ENCODE measurements at places on chromosomes 7 and 10.

GRCh38 chr7:24241206-24241605, 42.8 kb upstream of the NPY start:
- no peak for DNase-seq

DNA sequence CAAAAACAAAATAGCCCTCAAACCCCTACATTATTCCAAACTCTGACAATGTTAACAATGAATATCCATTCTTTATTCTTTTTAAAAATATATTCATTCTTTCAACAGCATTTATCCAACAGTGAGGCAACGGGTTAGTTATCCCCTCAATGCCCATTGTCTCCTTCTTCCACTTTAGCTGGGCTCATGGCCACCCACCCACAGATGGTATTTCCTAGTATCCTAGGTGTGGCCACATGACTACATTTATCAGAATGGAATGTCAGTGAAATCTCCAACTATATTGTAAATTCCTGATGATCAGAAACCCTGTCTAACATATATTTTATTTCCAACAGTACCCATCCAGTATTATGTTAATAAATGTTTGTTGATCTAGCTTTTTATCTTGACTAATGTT, 13.6 kb downstream of the HOXA1 start:
- no peak for DNase-seq

- DNase-seq: no peak
Observed at GRCh38 chr7:152914014-152914844, 154.7 kb downstream of the ACTR3B start.

- DNase-seq: no peak
Observed at GRCh38 chr7:2492038-2492437, 15.8 kb upstream of the GRIFIN start.

DNA sequence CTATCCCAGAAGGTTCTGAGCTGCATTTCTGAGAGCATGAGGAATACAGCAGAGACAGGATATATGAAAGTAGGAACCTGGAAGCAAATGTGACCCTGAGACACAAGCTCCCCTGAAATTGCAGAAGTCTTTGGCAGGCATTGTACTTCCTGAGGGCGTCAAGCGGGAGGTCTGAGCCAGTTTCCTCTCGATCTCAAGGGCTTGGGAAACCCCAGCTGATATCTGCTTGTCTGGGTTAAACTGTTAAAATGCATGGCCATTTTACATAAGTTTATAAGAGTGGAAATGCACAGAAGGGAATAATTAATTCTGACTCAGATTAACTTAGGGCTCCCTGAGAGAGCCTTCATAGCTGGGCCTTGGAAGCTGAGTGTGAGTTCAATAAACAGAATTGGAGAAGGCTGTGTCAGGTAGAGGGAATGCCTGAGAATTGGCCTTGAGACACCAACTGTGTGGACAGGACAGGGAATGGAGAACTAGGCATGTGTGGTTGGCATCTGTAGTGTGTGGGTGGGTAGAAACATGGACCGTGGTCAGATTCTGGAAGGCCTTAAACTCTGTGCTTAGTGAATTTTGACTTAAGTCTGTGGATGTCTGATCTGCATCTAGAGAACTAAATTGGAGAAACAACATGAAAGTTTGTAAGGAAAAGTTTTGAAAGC, 53.3 kb downstream of the WIPF3 start:
- DNase-seq: no peak

DNA sequence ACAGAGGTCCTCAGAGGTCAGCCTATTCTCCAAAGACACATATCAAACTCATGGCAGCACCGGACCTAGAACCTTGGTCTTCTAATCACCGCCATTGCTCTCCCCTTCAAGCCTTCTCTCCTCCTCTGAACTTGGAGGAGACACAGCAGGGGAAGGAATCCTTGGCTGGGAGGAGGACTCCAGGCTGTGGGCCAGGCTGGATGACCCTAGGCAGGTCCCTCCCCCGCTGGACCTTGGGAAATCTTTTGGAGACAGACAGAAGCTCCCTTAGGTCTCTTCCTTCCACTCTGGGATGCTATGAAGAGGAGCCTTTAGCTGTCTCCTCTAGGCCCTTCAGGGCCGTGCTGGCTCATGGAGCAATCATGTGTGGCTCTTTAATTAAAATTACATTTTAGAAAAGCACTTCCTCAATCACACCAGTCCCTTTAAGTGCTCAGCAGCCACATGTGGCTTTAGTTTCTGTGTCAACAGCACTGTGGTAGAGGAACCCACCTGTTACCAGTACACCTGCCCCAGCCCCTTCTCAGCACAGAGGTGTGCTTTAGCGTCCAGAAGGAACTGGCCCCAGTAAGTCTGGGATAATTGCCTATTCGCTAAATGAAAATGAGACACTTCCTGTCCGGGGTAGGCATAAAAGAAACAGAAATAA, 238.2 kb downstream of the CELF2 start:
- peak; percentile 33 for DNase-seq

DNA sequence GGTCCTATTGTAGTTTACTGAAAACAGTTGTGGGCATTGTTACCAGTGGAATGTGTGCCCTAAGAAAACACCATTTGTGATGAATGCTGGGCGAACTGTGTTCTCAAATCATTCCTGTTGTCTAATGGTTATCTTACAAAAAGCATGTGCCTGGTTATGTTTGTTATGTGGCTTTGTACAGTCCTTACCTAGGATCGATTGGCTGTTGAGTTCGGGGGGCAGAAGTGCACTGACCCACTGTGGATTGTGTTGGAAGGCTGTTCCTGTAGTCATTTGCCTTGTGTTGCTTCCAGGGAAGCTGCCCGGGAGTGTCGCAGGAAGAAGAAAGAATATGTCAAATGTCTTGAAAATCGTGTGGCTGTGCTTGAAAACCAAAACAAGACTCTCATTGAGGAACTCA, 84.3 kb downstream of the CREM start:
- no peak for DNase-seq

DNA sequence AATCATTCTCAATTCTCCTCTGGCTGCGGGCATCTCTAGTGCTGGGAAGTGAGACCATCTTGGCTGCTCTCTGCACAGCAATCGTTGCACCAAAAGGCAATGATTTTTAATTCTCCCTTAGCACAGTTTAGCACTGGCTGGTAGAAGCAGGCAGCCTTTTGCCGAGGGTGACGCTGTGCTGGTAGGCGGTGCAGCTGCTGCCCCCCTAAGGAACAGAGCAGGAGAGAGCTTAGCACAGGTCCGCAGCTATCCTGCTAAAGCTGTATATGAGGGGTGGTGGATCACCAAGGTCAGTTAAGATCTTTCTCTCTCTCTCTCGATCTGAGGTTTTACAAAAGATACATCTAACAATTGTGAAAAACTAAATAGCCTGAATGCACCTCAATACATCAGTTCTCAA, 390.1 kb downstream of the GATA3 start:
- no peak for DNase-seq

DNA sequence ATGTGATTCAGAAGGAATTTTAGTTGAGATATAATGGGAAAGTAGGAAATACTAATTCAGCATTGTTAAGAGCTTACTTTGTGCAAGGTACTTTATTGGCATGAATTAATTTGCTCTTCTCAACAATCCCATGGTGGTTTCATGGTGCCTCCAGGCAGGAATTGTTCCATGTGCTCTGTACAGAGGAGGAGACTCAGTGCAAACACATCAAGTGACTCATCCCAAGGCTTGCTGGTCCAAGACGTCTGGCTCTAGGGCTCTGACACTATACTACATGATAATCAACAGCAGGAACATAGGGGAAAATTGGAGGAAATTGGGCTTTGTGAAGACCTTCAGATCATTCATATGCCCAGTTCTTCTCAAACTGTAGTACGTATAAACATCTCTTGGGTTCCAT, 66.5 kb upstream of the PRKG1 start:
- DNase-seq: no peak

- no peak for DNase-seq
Observed at GRCh38 chr7:95658676-95659075, 62.4 kb upstream of the PDK4 start.

DNA sequence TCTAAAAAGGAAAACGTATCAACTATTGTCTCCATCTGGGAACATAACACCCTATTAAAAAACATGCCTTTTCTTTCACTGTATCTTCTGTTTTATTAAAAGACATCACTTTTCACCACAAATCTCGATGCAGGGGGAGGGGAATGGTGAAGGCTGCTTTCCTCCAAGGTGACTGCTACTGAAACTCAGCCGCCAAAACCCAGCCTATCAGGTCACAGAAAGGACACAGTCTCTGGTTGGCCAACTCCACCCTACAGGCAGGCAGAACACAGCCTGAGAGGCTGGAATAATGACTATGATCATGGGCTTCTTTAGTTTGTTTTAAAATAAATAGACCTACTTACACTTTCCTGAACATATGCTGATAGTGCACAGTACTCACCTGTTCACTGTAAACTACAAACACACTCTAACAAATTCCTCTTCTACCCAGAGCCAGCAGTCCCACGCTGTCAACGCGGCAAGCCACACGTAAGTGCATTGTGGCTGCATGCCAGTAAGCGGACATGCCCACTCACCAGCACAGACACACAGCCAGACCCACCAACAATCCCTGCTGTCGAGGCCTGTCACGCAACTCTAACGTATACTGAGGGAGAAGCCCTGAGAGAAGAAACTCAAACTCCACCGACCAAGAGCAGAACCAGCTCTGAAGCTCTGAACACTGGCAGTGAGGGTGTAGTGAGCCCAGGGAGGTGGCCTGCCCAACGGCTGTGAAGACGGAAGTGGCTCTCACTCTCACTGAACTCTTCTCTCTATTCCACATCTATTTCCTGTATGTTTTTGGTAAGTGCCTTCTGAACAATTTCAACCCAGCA, 41.8 kb downstream of the NCAPG2 start:
- DNase-seq: no peak

DNA sequence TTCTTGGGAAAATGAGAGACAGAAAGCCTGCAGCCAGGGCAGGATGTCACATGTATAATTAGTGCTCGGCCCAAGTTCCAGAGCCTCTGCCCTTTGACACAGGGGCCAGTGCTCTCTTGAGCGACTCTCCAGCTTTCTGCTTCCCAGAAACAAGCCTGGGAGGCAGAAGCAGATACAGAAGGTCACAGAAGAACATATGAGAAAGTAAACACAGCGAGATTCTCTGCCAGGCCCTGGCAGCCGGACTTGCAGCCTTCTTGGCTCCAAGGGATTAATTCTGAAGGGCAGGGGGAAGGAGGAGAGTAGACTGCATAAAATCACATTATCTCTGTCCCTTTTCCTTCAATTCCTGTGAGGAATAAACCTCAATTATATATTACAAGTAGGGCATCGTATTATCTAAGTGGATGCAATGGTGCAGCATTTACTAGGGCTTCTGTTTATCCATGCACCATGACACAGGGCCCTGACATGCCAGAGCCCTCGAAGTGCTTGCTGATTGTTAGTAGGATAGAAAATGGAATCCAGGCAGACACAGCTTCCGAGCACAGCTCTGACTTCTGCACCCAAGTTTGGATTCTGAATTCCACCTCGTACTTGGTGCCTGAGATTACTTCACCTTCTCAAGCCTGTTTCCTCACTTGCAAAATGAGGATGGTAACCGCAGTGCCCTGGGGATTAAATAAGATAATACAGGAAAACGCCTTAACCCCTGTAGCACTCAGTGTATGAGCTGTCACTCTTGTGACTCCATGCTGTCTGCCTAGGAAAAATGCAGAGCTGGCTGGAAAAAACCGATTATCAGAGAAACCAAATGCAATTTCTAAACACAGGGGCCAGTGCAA, 536.5 kb downstream of the TNS3 start:
- no peak for DNase-seq

DNA sequence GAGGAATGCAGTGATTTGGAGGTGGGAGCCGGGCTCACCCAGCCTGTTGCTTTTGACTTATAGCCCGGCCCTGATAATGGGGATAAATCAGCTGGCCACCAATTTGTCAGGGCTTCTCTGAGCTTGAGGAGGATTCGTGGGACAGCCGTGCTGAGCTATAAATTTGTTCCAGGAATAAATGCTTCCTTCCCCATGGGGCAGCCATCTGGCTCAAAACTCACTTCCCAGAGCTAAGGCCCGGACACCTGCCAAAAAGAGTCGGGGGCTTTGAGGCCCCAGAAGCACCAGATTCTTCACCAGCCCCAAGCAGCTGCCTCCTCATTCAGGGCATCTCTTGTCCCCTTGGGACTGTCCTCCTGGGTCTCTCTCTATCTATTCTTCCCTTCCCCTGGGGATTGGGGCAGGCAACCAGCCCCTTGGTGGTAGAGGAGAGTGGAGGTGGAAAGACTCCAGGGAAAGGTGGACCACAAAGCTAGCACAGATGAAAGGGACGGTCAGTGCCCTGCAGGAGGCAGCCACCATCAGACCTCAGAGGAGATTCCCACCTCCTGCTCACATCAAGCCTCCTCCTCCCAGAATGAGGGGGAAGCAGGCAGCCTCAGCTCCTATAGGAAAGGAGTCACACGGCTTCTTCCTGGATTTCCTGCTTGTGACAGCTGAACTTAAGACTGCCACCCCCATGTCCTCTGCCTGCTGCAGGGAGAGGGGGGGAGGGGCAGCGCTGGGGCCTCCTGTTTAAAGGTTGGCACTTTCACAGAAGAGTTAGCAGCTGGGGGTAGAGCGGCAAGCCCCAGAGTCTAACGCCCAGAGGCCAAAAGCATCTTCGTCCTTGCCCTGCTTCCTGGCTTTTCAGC, 44.2 kb upstream of the LRRC4 start:
- no peak for DNase-seq

- DNase-seq: no peak
Observed at GRCh38 chr10:117541909-117542705, 439 bp upstream of the EMX2 start.

- no peak for DNase-seq
Observed at GRCh38 chr10:73650537-73651331, 5.1 kb downstream of the SYNPO2L start.

DNA sequence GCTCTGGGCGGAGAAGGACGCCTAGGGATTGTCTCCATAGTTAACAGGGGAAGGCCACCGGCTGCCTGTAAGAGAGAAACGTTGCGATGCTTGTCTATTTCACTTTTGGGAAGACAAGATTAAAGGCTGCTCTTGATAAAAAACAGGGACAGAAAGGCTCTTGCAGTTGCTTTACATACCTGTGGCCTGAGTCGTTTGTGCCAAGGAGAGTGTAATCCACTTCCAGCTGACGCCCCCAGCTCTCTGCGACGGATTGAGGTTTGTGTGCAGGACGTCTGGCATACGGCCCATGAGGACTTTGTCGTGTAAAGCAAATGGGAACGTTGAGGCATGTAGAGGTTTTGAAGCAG, 1.1 kb downstream of the MAP3K8 start:
- no peak for DNase-seq

GRCh38 chr7:158832994-158833393, 3.7 kb upstream of the ESYT2 start:
- no peak for DNase-seq

DNA sequence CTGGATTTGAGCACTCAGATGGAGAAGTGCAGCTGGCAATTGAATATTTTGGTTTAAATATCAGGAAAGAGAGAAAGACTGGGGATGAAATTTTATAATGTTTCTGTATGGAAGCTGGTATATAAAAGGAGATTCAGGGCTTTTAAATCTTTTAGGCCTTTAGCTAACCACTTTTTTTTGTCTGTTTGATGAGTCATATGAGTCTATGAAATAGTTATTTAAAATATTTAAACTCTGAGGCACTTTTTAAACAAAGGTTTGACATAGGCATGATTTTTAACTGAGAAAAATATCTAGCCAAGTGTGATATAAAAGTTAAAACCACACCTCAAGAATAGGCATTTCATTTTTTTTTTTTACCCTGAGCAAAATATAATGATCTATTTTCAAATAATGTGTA, 944.3 kb downstream of the GATA3 start:
- no peak for DNase-seq

GRCh38 chr10:96642973-96643372, 56.2 kb upstream of the TM9SF3 start:
- peak; percentile 61 for DNase-seq

- no peak for DNase-seq
Observed at GRCh38 chr7:20435305-20435704, 104.6 kb downstream of the ITGB8 start.

- DNase-seq: no peak
Observed at GRCh38 chr7:125506331-125506730, 576.7 kb upstream of the POT1 start.

- DNase-seq: no peak
Observed at GRCh38 chr10:8229153-8229552, 174.7 kb downstream of the GATA3 start.
